SW 1271 (cell line): ENCODE measurements at places on chromosomes 16 and 17.

GRCh38 chr17:54876656-54877195 is 23.9 kb upstream of the TOM1L1 start:
- no peak for DNase-seq

- DNase-seq: no peak
Measured at GRCh38 chr16:50635505-50636392, 45.4 kb downstream of the SNX20 start.

GRCh38 chr17:37280841-37281240 is 94.9 kb upstream of the C17orf78 start:
- DNase-seq: no peak

- no peak for DNase-seq
Measured at GRCh38 chr16:1992704-1993317, 3.0 kb downstream of the SYNGR3 start.

DNA sequence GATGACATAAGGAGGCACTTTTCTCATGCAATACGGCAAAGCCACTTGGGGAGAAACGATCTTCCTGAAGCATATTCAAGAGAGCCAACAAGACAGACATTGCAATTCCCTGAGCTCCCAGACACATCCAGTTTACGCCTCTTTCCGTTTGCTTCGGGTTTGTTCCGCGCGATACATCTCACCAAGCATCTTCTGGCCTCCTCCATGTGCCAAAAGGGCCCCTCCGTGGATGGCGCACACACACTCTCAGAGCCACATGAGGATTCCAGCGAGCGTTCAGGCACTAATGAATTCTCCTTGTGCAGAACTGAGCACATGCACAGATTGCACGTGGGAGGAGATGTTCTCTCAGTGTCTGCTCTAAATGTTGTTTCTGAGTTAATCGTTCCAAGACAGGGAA is 146.7 kb upstream of the SHISA6 start:
- DNase-seq: no peak

DNA sequence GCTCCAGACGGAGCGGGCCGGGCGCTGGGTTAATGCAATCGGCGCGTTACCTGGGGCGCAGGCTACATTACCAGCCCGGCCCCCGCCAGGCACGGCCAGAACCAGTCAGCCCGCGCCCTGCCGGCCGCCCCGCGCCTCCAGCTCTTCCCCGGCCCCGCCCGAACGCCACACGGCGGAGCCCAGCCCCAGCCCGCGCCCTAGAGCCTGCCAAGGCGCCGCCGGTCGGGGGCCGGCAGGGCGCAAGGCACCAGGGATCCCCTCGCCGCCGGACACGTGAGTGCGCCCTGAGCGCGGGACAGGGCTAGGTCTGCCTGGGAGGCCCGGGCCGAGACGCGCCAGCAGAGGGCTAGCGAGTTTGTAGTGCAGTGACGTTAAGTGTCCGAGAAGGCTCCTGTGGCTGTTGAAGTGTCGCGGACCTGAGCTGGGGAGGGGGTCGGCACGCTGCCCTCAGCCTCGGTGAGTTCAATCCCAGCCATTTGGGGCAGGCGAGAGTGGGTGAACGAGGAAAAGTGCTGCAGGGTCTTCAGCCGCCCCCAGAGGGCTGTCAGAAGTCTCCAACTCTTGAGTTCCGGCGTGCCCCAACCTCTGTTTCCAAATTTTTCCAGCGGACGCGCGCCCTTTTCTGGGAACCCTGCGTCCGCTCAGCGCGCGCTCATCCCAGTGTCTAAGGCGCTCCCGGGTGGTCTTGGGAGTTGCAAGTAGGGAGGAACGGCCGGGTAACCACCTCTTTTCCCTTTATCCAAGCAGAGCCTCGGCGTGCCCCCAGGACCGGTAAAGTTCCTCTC is at the start of gene SLC6A2:
Gene SLC6A2 (plus strand): TSS at position 92 of the 785 bp plus-strand sequence. CDS start 707 bp downstream, outside the sequence.
- no peak for DNase-seq

- DNase-seq: no peak
Measured at GRCh38 chr16:50812046-50812445, 70.2 kb downstream of the CYLD start.

- DNase-seq: no peak
Measured at GRCh38 chr16:84144209-84144858, 643 bp downstream of the HSDL1 start.

DNA sequence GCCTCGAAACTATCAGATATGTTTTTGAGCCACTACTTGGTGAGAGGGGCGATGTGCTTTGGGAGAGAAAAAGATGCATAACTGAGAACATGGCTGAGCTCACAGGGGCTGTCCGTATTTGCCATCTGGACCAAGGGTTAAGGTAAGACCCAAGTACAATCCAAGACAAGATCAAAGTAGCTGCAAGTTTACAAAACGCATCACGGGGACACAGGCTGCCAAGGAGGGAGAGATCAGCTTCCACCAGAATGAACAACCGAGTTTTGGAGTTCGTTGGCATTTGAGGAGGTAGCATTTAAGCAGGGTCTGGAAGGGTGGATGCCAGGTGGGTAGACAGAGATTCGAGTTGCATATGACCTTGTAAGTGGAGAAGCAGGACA is 2.2 kb downstream of the PITPNC1 start:
- DNase-seq: no peak

DNA sequence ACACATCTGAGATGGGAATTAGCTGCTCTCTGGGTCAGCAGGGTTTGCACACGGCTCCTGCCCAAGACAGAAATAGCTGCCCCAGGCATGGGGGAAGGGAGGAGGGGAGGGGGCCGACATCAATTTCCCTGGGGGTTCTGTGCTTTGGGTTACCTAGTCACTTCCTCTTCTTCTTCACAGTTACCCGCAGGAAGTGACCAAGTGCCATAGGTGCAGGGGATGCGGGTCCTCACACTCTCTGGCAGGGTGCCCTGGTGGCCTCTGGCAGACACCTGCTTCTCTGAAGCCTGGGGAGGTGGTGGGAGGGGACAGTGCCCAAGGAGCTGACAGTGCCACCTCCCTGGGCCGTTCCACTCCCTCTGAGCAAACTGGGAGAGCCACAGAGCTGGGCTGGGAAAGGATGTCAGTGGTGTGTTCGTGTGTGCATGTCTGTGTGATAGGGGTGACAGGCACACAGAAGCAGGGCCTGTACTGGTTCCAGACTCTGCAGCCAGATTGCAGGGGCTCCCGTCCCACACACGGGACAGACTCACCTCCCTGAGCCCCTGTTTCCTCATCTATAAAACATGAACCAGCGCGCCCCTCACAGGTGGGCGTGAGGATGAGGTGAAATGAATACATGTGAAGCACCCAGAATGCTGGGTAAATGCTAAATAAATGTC is 18.2 kb downstream of the SCN4A start:
- DNase-seq: no peak

DNA sequence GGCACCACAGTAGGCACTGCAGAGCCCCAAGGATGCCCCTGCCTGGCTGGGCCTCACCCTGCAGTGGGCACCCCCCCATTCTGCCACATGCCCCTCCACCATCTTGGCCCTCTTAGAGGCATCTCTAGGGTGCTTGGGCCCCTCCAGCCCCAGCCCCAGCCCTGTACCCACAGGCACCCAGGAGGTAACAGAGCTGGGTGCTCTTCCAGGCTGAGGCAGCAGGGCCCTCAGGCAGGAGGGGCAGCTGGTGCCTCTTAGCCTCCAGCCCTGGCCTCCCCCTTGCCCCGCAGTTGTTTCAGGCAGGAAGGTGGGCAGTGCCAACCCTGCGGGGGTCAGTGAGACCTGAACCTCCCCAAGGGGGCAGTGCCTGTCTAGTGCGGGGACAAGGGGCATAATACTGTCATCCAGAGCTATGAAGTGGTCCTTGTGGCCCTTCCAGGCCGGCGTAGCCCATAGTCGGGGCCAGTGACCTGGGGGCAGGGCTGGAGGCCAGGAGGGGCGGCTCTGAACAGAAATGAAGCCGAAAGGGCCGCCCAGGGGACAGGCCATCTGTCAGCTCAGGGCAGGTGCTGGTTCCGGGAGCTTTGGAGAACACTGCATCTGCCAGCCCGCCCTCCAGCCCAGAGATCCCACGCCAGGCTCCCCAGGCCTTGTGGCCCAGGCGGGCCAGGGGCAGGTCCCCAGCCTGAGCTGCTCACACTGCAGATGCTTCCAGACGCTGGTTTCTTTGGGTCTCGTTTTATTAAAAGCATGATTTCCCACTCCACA is 4.9 kb upstream of the AATK start:
- no peak for DNase-seq

DNA sequence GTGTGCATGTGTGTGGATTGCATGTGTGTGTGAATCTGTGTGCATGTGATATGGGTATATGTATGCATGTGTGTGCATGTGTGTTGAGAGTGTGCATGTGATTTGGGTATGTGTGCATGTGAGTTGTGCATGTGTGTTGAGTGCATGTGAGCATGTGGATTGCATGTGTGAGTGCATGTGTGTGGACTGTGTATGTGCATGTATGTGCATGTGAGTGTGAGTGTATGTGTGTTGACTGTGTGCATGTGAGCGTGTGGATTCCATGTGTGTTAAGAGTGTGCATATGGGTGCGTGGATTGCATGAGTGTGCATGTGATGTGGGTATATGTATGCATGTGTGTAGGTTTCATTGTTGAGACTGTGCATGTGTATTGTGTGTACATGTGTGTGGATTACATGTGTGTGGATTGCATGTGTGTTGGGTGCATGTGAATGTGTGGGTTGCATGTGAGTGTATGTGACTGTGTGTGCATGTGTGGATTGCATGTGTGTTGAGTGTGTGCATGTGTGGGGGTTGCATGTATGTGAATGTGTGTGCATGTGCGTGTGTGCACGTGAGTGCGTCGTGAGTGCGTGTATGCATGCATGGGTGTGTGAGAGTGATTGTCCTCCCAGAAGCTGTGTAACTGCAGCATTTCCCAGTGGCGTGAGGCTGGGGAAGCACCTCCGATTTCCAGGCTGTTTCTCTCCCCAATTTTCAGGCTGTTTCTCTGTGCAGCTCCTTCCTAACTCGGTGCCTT is 19.4 kb downstream of the C1QTNF1 start:
- no peak for DNase-seq

GRCh38 chr17:29155966-29156338 is 24.2 kb downstream of the MYO18A start:
- no peak for DNase-seq

- DNase-seq: peak; percentile 46
Measured at GRCh38 chr17:70767102-70767701, 597.9 kb downstream of the KCNJ2 start.

DNA sequence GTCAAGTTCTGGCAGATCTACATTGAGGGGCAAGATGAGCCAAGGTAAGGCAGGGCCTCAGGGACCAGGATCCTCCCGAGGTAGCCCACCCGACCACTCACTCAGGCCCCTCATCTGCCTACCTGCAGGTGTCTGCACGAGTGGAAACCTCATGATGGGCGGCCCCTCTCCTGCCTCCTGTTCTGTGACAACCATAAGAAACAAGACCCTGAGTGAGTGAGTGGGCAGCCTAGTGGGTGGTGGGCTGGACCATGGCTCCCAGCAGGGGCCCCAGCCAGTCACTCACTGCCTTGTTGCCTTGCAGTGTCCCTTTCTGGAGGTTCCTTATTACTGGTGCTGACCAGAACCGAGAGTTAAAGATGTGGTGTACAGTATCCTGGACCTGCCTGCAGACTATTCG is 5.4 kb downstream of the EDC4 start:
- DNase-seq: no peak

DNA sequence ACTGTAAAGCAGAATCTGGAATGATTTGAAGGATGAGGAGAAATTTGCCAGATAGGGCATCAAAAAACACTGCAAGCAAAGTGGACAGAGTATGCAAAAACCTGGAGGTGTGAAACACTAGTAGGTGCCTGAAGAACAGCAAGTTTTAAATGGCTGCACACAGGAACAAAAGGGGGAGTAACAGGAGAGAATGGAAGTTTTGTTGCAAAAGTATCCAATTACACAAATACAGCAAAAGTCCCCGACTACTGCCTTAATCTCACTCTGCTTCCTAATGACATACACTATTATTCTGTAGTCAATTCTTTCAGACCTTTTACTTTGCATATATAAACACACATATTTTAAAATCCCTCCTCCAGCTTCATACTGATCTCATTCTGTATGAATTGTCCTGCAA is 1.5 kb downstream of the HEATR6 start:
- DNase-seq: no peak

DNA sequence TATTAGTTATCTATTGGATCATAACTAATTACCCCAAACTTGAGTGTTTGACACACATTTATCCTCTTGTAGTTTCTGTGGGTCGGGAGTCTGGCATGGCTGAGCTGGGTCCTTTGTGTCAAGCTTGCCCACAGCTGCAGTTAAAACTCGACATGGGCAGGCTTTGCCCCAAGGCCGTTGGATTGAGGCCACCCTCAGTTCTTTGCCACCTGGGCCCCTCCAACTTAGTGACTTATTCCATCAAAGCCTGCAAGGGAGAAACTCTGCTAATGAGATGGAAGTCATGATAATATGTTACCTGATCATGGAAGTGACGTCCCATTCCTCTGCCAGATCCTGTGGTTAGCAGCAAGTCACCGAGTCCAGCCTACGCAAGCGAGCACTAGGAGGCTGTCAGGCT is 17.2 kb downstream of the TBCD start:
- no peak for DNase-seq

GRCh38 chr17:82371333-82372248 is at the start of gene UTS2R:
Gene UTS2R, plus strand, starts transcription at chr17:82371765. Its CDS starts 2,560 bp downstream, at chr17:82374325.
- DNase-seq: no peak

GRCh38 chr17:64024215-64024654 is 3.8 kb upstream of the ICAM2 start:
- no peak for DNase-seq

DNA sequence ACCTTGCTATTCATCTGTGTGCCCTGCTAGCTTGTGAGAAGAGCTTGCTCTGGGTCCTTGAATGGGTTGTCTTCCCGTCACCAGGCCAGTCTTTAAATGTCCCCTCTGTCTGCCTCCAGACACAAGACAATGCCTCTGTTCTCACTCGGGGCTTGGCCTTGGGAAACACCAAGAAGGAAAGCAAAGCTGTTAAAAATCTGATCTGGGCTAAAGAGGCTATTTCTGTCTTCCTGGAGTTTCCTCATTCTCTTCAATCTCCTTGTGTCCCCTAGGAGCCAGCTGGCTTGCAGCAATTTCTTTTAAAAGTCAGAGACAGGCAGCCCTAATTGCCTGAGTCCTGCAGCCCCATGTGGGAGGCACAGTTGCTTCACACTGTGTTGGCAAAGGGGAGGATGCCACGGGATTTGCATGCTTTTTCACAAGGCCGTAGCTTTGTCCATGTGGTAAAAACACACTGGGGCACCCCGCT is 2.5 kb downstream of the DNAI2 start:
- no peak for DNase-seq

DNA sequence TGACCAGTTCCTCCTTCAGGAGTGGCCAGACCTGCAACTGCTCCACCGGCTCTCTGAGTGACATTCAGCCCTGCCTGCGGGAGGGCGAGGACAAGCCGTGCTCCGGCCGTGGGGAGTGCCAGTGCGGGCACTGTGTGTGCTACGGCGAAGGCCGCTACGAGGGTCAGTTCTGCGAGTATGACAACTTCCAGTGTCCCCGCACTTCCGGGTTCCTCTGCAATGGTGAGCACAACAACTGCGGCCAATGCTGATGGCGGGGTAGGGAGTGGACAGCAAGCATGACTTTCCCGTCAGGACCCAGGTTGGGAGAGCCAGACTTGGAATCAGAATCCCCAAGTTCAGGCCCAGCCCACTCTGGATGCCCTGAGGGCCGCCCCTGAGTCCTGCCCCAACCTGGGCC is 12.2 kb downstream of the ITGB4 start:
- no peak for DNase-seq

- DNase-seq: peak; percentile 27
Measured at GRCh38 chr17:35254107-35254773, 11.4 kb downstream of the SLFN5 start.

- DNase-seq: no peak
Measured at GRCh38 chr17:50690887-50691549, 16.7 kb downstream of the ANKRD40 start.

- DNase-seq: no peak
Measured at GRCh38 chr16:55499281-55499680, 9.6 kb upstream of the LPCAT2 start.

- no peak for DNase-seq
Measured at GRCh38 chr16:70749681-70750601, 51.0 kb downstream of the VAC14 start.

GRCh38 chr17:83079766-83080578 is 563 bp downstream of the METRNL start:
- no peak for DNase-seq
